ENCODE measurements at places on chromosomes 7 and 10.
A peak's percentile ranks its signal among the peaks of the same experiment; 100 is the strongest.

- DNase-seq, result no peak
Observed at GRCh38 chr10:97505152-97505551, 6.4 kb downstream of the UBTD1 start.

DNA sequence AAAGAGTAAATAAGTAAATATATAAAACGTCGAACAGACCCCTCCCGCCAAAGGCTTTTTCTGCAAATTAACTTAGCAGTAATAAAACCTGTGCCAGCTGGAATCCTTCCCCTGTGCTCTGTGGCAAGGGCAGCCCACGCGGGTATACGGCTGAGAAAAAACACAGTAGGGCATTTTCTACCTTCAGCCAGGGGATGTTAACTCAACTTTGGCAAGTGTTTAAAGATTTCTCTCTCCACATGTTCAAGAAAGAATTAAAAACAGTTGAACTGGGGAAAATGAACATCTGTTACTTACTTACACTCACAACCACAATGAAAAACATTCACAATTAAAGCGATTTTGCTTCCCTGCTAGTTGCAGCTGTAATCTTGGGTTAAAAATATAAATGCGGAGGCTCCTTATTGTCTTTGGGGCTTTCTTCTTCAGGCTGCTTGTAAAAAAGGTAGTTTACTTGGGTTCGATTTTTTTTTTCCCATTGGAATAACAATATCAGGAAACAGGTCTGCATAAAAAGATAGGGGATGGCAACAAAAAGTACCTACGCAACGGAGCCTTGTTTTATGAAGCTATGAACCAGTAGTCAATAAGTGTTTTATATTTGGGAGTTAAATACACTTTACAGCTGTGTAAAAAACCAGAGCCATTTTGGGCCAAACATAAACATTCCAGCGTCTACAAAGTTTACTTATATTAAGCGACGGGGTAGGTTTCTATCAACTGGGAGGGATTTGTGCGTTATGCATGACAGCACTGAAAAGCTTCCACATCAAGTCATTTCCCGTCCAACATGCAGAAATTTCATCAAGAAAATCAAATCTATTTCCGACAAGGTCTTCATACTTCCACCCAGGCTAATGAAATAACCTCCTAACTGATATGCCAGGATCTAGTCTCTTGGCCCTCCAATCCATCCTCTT is 132.7 kb downstream of the TAX1BP1 start:
- no peak for DNase-seq

DNA sequence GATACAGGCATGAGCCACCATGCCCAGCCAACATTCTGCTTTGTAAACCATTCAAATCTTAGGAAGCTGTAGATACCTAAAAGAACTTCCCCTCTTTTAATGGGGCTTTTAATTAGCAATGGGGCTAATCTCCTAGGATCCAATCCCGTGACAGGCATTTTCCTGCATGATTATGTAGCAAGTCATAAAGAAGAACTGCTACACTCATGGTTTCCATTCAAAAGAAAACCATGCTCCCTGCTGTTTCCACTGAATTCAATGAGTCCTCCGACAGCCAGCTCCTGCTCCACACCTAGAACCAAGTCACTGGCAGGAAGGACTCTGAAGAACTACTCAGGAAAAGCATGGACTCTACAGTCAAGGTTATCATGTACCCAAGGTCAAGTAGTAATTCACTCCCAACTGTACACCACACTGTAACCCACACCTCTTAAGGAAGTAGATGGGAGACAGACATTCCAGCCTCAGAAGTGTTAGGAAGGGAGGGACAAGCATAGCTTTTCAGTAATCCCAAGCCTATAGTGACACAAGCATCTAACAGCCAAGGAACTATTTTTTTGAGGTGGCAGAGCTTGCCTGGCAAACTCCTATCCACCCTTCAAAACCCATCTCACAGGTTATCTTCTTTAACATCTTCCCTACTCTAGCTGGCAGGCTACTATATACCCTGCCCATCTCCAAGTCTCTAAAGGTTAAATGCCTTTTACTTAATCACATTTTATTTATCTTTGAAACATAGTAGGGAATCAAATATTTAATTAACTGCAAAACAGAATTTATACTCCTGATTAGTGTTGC is 47.5 kb downstream of the CTBP2 start:
- no peak for DNase-seq

- DNase-seq, result no peak
Observed at GRCh38 chr10:119651514-119652360, 557 bp downstream of the BAG3 start.

DNA sequence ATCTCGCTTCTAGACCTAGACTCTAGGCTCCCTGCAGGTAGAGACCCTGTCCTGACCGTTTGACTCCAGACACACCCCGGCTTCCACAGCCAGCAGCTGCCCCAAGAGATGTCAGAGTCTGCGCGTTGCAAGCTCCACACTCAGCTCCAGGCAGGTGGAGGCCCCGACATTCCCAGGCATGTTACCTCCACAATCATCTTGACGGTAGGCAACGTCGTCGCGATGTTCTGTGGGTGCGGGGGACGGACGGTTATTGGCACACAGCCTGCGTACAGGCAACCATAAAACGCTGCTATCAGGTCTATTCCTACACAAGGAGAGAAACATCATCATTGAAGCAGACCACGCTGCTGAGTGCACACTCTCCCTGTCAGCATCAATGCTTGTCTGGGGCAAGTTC is 213.2 kb downstream of the ZMYND11 start:
- no peak for DNase-seq

DNA sequence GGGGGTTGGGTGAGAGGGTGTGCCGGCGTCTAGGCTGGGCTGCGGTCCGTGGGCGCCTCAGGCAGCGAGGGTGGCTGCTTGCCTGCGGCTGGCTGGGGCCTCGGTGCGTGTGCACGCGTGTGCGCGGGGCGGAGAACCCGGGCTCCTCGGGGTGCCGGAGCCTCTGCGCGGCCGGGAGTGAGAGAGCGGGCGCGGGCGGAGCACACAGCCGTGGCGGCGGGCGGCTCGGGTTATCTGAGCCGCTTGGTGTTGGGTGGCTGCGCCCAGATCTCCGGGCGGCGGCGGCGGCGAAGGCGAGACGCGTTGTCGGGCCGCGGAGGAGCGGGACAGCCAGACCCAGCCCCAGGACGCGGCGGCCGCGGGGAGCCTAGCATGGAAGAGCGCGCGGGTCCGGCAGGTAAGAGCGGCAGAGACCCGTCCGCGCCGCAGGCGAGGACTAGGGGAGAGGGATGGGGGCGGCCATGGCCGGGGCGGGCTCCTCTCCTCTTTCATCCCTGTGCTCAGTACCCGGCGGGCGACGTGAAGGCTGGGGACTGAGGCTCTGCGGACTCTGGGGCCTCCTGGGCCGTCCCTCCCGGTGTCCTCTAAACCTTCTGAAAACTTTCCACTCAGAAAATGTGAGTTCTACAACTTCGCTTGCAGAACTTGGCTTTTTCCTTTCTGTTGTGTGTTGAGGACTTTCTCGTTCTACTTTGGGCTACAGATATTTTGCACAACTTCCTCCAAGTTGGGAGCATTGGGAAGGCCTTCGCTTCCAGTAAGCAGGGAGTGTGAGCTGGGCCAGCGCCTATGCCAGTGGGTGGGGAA is 9.8 kb upstream of the PAX2 start:
- no peak for DNase-seq

GRCh38 chr7:139943401-139943800 is 114.3 kb downstream of the TBXAS1 start:
- peak; percentile 83 for DNase-seq

DNA sequence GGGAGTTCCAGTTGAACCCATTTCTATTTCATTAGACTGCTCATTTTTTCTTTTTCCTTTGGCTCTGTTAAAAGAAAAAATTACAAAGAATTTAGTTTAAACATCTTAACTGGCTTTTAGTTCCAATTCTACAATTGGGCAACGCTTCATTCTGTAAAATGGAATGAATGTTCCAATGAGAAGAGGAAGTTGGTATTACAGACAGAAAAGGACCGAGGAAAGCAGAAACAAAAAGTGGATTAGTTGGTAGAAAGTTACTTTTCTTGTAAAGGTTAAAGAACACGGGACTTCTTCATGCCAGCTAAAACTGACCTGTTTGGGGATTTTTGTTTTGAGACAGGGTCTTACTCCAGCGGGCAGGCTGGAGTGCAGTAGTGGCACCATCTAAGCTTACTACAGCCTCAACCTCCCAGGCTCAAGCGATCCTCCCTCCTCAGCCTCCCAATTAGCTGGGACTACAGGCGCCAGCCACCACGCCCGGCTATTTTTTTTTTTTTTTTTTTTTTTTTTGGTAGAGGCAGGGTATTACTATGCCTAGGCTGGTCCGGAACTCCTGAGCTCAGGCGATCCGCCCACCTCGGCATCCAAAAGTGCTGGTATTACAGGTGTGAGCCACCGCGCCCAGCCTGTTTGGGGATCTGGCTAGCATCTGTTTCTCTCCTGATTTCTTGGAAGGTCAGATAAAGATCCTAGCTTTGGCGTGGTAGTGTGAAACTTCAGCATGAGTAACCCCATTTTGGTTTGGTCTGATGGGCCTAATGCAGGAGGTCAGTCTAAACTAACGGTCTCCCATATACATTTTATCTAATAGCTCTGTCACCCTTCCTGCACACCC is 1.3 kb upstream of the VDAC2 start:
- no peak for DNase-seq

DNA sequence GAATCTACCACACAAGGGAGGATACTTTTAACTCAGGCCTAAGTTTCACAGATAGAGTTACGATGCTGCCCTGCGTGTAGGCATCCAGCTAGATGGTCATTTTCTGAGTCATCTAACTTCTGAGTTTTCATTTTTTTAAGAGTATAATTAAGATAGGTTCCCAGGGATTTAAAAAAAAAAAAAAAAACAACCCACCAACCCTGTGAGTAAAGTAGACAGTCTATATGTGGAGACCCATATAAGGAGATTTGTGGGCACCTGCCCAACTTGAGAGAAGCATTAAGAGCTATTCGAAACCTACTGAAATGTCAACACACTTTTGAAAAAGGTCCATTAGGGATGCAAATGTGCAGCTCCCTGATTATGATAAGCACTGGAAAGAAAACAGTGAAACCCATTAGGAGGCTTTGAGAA is 257.3 kb downstream of the TRIL start:
- no peak for DNase-seq

DNA sequence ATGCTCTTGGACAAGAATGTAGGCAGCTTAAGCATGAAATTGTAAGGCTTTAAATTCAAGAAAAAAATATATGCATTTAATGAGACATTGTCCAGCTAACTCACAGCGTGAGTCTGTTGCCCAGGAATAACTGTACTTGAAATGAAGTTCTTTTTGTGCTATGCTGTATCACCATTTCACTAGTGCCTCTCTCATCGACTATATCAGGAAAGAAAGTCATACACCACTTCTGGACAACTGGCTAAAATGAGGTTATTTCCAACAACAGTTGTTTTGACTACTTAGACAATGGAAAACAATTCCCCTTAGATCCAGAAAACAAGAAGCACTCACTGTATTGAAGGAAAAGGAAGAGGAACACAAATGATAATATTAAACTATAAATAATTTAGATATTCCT is 251.8 kb downstream of the CRPPA start:
- DNase-seq, result no peak

DNA sequence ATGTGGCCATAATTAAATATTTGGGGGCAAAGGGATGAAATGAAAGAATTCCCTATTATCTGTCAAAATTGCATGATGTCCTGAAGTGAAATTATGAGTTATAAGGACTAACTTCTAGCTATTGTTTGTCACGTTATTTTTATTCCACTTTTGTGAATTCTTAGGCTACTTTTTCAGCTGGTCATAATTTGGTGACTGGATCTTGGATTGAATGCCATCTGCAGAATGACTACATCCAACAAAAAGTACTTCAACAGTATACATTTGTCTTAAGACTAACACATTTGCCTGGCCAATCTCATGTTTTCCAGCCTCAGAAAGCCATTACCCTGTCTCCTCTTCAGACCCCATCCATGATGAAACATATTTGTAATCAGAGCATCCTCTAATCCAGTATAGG is 48.1 kb upstream of the WNT16 start:
- no peak for DNase-seq

DNA sequence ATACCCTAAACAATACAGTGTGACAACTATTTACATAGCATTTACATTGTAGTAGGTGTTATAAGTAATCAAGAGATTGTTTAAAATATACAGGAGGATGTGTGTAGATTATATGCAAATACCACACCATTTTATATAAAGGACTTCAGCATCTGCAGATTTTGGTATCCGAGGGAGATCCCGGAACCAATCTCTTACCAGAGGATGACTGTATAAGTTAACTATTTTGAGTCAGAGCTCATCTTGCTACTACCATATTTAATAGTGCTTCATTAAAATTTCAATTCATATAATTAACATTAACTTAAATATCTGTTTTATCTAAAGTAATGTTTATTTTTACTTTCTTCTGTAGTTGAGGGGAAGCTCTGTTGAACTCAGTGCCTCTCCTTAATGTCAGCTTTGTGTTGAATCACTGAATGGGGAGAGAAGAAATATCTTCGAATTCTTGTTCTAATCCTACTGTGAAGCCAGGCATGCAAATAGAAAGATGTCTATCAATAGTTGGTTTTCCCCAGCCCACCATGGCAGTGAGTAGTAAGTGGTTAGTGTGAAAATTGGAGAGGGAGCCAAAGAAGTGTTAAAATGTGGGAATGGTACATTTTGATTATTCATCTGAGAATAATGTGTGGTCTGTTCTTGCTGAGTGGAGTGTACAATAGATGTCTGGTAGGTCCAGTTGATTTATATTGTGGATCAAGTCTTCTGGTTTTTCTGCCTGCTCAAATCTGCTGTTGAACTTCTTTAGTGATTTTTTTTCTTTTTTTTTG is 90.1 kb upstream of the CYP26C1 start:
- no peak for DNase-seq

Data from NCI-H1417 (cell line).